ENCODE measurements at places on chromosomes 12 and 14.

DNA sequence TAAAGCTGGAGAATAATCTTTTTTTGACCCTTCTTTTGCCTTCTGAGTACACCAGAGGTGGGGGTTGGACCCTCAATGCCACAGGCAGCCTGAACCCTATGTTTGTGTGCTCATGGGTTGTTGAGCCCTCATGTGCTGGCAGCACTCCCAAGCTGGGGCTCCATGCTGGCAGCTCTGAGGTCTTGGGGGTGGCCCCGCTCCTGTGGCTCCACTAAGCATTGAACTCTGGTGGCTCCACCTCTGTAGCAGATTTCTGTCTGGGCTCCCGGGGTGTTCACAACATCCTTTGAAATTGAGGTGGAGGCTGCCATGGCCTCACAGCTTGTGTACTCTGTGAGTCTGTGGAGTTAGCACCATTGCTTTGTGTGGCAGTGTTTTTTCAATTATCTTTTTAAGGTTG is 557.4 kb upstream of the SEL1L start:
- no peak for DNase-seq

DNA sequence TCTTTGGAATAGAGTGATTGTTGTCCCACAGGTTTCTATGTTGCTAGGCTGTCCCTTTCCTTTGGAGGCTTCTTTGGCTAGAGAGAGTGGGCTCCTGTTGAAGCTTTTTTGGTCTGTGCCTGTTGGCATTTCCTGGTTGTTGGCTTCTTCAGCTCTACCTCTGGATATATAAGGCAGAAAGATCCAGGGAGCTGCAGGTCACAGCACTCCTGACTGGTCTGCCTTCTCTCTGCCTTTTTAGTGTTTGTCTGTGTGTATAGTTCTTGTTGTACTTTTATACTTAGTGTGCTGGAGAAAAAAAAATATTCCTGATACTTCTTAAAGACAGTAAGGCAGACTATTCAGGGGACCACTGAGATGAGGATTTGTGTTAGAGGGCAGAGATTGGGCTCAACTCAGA is 202.7 kb downstream of the FBXL14 start:
- peak; percentile 8 for DNase-seq

DNA sequence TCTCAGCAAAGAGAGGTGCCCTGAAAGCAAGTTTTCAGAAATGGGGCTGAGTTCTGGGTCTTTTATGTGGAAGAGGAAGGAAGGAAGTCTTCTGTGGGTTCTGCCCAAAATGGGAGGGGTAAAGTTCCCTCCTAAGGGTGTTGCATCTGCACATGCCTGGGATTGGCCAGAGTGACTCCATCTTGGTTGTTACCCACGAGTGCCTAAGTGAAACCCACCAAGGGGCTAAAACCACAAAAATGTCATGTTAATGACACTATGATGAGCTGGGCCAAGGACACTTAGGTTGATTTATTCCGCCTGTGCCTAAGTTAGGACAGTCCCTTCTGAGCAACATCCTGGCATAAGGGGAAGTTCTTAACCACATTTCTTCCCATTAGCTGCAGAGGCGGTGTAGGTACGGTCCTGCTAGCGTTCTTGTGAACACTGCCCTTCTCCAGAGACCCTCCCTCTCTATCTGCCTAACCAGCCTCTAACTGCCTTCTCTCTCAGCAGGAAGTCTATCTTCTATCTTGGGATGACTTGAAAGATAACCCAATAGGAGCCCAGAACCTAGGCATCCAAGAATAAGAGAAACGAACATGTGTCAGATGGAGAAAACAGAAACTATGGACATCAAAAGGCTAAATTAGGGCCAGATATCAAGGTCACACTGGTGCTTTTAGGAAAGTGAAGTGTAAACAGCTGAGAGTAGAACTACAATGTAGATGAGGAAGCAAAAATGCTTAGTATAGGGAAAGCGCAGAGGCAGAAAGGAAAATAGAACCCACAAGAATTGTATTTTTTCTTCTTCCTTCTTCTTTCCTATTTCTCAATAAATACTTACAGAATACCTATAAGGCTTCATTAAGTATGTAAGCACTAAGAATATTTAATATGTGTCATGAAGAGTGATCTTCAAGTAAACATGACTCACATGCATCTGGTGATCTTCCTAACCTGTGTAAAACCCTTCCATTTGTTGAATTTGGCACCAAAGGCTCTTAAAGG is 104.2 kb upstream of the AMN1 start:
- DNase-seq, result no peak

- DNase-seq, result no peak
Observed at GRCh38 chr12:15893260-15893659, 11.1 kb downstream of the STRAP start.

GRCh38 chr14:74754157-74754556 is 9.0 kb upstream of the YLPM1 start:
- DNase-seq, result no peak
